CD4-positive, alpha-beta T cell treated with Interleukin-17A for 1 hour (primary cell): ENCODE measurements at places on chromosomes 4 and X.

DNA sequence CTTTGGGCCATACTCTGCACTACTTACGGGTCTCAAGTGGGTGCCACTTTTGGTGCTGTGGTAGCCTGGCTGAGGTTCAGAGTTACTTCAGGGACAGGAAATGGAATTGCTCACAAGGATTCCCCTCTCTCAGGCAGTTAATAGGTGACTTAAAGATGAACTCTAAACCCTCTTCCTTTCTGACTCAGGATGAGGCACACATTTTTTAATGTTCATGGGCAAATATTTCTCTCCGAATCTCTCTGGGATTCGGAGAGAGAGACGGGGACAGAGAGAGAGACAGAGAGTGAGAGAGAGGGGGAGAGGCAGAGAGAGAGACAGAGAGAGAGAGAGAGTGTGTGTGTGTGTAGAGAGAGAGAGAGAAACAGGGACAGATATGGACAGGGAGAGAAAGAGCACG lies 79.8 kb downstream of the NYX start:
- DNase-seq = no peak

GRCh38 chr4:53228036-53228435 lies 137.8 kb downstream of the SCFD2 start:
- DNase-seq = no peak

- no peak for DNase-seq
These were observed 28.4 kb upstream of the CPLX1 start for GRCh38 chr4:854356-854755.

GRCh38 chr4:152708361-152708760 lies 28.6 kb upstream of the TMEM154 start:
- no peak for DNase-seq

- no peak for DNase-seq
These were observed 407.1 kb downstream of the SPOCK3 start for GRCh38 chr4:166827167-166827566.

DNA sequence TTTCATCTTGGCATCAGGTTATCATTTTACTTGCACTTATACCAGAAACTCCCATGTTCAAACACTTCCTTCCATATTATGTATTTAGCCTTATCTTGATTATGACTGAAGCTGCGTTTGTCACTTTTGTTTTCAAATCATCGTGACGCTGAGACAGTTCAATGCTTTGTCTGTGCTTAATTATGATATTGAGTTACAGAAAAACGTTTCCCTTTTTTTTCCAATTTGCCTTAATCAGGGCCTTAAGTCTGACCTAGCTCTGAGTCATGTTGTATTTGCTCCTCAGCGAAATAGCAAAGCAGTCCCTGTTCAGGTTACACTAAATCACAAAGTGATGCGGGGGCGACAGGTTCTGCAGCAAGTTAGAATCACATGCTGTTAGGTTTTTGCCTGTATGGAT lies 254.7 kb downstream of the AFF2 start:
- DNase-seq = no peak

- no peak for DNase-seq
These were observed 181.0 kb upstream of the KCNIP4 start for GRCh38 chr4:22129454-22130029.

- no peak for DNase-seq
These were observed 47.2 kb downstream of the MAOA start for GRCh38 chrX:43703211-43703791.

- peak; percentile 15 for DNase-seq
These were observed 124.2 kb downstream of the CAMK2D start for GRCh38 chr4:113637363-113637762.

DNA sequence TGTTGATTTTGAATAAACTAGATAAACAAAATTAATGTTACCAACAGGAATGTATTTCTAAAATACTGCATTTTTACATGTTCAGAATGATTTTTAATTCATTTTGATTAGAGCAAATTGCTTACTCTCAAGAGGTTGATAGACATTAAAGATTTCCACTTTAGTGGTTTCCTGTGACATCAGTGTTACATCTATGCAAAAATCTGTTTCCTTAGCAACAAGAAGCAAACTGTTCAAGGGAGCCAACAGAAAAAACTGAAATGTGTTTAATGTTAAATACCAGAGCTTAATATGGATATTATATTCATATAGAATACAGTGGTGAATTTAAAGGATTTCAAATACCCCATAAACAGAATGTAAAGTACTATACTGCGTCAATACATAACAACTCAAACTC lies 277.8 kb downstream of the GABRG1 start:
- no peak for DNase-seq

GRCh38 chr4:174225349-174226049 lies 58.0 kb downstream of the FBXO8 start:
- no peak for DNase-seq

GRCh38 chrX:71606536-71607216 lies 11.6 kb downstream of the CXCR3 start:
- DNase-seq = peak; percentile 64

DNA sequence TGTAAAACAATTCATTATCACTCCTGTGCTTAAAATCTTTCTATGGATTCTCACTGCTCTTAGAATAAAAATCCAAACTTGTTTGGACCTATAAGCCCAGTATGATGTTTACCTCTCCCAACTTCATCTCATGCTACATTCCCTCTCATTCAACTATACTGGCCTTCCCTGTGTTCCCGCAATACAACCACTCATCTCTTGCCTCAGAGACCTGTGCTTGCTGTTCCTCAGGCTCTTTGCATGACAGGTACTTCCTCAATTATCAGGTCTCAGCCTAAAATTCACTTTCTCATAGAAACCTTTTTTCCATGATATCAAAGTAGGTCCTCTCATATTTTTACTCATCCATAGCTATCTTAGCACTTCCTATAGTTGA lies 71.7 kb downstream of the ENOX2 start:
- DNase-seq = no peak

DNA sequence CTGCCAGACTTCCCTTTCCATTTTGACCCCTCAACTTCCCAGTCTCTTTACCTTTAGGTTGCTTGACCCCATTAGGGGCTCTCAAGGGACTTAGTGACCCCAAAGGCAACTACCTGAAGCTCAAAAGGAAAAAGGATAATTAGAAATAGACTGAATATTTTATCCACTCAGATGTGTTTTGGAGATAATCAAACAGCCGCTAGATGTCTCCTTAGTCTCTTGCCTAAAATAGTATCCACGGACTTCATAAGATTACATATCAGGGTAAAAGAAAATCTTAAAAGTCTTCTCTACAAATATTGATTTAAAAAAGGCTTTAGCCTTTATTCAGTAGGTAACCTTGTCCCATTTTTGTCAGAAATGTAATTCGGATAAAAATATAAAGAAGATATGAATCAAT lies 21.0 kb upstream of the RHOXF2 start:
- no peak for DNase-seq

- DNase-seq = no peak
These were observed 75.8 kb upstream of the ATP6AP2 start for GRCh38 chrX:40504801-40505605.

GRCh38 chrX:11781734-11782370 lies 23.8 kb downstream of the MSL3 start:
- DNase-seq = no peak

DNA sequence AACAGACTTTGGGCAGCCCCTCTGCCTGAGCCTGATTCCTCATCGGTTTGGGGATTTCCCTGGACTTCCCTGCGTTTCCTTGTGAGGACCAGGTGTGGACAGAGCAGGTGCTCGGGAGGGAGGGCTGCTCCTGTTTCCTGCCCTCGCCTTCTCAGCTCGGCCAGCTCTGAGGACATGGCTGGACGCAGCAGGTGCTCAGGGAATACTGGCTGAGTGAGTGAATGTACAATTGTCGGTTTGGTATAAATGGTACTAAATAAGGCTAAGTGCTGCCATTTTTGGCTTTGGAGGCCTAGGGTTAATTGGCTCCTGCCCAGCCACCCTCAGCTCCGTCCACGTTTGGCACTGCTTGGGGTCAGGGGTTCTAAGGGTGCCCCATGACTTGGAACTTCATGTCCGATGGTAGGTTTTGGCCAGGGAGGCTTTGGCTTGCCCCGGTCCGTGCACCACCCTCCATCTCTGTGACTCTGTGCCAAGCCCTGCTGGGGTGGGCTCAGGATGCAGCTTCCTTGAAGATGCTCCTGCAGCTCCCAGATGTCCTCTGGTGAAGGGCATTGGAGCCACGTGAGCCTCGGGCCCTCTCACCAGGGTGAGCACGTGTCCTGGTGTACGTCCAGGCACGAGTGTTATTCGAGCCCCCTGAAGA lies 45.0 kb upstream of the NKX1-1 start:
- no peak for DNase-seq

DNA sequence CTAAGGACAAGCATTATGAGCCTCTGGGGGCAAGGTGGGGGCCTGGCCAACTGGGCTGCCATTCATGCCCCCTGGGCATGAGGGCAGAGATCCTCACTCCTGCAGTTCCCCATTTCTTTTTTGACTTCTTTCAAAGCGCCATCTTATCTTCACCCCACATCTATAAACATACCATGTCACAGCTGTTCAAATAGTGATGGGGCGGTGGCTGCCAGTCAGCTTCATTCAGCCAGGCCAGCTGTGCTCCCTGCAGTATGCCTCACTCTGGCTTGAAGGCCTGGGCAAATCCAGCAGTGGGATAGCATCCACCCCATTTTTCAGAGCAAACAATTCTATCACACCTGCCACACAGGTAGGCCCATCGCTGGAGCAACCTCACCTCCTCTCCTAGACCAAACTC lies 85.5 kb downstream of the NHSL2 start:
- no peak for DNase-seq

DNA sequence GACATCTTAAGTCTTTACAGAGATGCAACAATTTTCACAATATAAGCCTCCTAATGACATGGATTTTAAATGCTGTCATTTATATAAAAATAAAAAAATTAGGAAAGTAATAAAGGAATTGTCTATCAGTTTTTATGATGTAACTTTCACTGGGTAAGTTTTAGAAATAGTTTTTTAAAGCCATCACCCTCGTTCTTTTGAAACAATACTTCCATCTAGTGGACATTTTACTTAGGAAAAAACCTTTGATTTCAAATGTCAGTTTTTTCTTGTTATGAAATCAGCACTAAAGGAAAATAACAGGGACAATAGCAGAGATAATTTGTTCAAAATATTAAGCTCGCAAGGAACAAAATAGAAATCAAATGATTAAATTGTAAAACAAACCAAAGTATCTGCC lies 24.3 kb upstream of the NDNF start:
- peak; percentile 26 for DNase-seq

GRCh38 chr4:40466789-40467188 lies 131.7 kb downstream of the CHRNA9 start:
- DNase-seq = no peak

- peak; percentile 47 for DNase-seq
These were observed 88.8 kb upstream of the ESX1 start for GRCh38 chrX:104343428-104344129.

DNA sequence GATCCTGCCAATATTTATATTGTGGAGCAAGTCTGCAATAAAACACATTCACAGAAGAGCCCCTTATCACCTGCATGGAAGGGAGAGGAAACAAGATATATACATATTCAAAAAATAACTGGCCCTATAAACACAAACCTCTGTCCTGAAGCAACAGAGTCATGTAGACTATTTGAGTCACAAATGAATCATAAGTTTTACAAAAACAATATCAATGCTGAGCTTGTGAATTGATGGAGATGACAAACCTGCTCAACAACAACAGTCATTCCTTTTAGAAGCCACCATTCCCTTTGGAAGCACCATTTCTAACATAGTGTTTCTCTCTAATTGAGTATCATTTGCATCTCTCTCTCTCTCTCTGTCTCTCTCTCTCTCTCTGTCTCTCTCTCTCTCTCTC lies 313.9 kb downstream of the MID1IP1 start:
- no peak for DNase-seq

DNA sequence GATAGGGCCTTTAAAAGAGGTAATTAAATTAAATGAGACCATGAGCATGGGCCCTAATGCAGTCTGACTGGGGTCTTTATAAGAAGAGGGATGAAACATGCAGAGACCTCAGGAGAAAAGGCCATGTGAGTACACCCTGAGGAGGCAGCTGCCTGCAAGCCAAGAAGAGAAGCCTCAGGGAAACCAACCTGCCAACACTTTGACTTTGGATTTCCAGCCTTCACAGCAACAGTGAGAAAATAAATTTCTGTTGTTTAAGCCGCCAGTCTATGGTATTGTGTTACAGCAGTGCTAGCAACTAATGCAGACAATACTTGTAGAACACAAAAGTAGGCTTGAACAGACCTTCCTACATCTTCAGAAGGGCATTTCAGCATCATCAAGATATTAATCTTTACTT lies 52.3 kb downstream of the SMAD1 start:
- DNase-seq = no peak

GRCh38 chr4:128725405-128726055 lies 84.0 kb upstream of the JADE1 start:
- DNase-seq = no peak

GRCh38 chr4:98838977-98839618 lies 89.8 kb downstream of the EIF4E start:
- DNase-seq = no peak

- DNase-seq = no peak
These were observed 43.6 kb upstream of the GPRIN3 start for GRCh38 chr4:89351201-89351600.

DNA sequence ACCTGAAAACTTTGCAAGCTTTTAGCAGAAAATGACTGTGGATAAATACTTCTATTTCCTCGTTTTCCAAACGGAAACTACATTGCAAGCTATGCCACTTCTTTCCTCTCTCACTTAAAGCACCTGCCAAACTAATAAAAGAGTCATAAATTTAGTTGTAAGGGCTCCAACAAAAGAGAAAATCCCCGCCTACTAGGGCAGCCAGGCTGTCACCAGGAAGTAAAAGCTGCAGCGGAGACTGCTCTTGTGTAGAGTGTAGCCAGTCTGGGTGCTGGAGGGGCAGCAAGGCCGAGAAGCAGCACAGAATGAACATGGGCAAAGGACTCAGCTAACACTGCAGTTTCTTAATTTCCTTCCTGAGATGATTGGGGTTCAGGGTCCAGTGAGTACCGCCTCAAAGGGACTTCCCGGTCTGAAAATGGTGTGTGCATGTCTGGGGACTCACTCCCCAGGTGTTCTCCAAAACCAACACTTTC lies 89.3 kb upstream of the MAML3 start:
- no peak for DNase-seq

GRCh38 chrX:40248822-40249221 lies 151.1 kb upstream of the BCOR start:
- DNase-seq = no peak
